RWPE1 (cell line): ENCODE measurements at places on chromosomes 5 and 9.

GRCh38 chr5:82314964-82315758, 37.0 kb upstream of the RPS23 start:
- DNase-seq: no peak

DNA sequence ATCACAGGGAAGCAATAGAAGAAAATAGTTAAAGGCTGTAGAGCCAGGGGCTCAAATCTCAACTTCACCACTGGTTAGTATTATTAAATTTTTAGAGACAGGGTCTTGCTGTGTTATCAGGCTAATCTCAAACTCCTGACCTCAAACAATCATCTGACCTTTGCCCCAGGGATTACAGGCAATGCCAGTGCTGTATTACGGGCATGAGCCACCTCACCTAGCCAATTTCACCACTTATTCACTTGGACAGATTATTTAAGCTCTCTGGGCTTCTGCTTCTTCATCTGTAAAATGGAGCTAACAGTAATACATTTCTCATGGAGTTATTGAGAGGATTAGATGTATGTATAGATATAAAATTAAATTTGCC, 155.9 kb upstream of the KLF4 start:
- no peak for DNase-seq

- peak; percentile 20 for DNase-seq
Observed at GRCh38 chr5:119537704-119538103, 85.4 kb downstream of the HSD17B4 start.

GRCh38 chr5:124279146-124279876, 467.1 kb downstream of the ZNF608 start:
- DNase-seq: no peak

GRCh38 chr9:91421971-91422757, 1.5 kb downstream of the NFIL3 start:
- DNase-seq: peak; percentile 23

DNA sequence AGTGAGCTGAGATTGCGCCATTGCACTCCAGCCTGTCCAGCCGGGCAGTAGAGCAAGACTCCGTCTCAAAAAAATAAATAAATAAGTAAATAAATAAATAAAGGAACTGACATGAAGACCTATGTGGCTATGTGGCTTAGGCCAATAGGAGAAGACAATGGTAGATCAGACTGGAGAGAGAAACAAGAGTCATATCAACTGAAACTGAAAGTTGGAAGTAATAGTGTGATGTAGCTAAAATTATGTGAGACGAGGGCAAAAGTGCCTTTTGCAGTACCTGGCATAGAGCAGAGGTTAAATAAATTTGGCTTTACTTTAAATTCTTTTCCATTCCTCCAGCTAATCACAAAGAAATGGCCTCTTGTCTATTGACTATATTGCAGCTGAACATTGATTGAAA, 7.3 kb downstream of the FBP2 start:
- DNase-seq: no peak

DNA sequence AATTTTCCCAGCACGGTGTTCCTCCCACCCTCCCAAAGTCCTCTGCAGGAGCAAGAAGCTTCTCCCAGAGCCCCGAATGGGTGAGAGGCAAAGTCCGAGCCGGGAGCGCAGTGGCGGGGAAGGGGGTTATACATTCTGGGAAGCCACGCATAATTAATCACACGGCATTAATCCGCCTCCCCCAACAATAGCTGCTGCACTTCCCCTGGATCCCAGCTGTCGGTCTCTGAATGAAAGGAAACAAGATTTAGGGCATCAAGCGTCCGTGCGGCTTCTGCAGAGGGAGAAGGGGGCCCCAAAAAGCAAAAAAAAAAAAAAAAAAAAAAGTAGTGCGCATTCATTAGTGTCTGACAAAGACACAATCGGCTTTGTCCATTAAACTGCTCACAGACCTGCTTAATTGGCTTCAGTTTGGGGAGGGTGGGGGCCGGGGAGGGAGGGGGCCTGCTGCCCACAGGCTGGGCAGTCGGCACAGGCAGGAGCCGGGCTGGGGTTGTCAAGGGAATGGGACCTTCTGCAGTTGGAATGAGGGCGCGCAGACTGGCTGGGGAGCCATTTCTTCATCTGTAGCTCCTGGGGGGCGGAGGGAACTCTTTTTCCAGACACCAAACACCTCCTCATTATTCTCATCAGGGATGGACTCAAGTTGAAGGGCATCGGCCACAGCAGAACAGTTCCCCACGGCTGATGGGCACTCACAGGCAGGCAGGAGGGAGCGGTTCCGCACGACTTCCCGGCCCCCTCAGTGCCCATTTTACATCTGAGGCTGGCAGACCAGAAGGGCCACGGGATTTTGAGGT, 3.4 kb downstream of the NOTCH1 start:
- DNase-seq: no peak

GRCh38 chr5:17219006-17219422, 1.6 kb downstream of the BASP1 start:
- DNase-seq: peak; percentile 52

- peak; percentile 41 for DNase-seq
Observed at GRCh38 chr5:16740811-16741392, 124.1 kb upstream of the RETREG1 start.

- DNase-seq: no peak
Observed at GRCh38 chr9:135036861-135037465, 50.5 kb upstream of the OLFM1 start.

- peak; percentile 78 for DNase-seq
Observed at GRCh38 chr5:131382407-131383395, 118.8 kb downstream of the CDC42SE2 start.

DNA sequence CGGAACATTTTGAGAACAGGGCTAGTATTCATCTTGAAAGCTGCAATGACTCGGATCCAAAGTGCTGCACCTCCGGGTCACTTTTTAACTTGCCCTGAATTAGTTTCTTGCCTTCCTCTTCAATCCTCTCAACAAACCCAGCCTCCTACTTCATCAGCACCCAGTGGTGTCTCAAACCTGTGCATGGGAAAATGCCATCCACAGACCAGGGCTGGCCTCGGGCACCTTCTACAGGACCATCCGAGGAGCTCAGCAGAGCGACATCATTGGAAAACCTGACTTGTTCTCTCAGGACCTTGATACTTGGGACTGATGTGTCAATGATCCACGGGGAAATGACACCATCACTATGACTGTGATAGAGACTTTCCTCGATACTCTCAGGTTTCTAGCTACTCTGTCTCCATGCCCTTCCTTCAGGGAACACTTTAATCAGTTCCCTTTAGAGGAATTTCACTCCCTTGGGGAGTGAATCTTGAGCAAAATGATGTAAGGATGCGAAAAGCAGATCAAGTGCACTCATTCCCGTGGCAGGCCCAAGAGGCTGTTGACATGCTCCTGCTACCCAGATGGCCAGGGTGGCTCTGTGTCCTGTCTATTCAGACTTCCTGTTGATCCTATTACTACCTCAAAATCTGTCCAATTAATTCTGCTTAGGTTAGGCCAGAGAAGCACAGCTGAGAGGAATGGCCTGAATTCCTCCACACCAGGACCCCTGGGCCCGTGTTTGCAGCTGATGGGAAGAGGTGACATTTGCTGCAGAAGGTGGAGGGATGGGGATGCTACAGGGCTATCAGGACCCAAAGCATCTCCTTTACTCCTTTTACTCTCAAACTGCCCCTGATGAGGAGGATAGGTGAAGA, 96.5 kb upstream of the SLC25A48 start:
- DNase-seq: no peak

- DNase-seq: no peak
Observed at GRCh38 chr5:65809817-65810531, 88.0 kb downstream of the NLN start.
